ENCODE measurements at places on chromosomes 5 and 9. TPM values are rescaled to one million over a fixed set of nuclear protein-coding genes. Genes with fewer than 3 reads are reported as not detected.

GRCh38 chr5:68187268-68188055 is 28.1 kb upstream of the PIK3R1 start:
- DNase-seq: no peak

GRCh38 chr5:95861864-95862561 is 39.5 kb upstream of the GLRX start:
- peak; percentile 86 for DNase-seq

DNA sequence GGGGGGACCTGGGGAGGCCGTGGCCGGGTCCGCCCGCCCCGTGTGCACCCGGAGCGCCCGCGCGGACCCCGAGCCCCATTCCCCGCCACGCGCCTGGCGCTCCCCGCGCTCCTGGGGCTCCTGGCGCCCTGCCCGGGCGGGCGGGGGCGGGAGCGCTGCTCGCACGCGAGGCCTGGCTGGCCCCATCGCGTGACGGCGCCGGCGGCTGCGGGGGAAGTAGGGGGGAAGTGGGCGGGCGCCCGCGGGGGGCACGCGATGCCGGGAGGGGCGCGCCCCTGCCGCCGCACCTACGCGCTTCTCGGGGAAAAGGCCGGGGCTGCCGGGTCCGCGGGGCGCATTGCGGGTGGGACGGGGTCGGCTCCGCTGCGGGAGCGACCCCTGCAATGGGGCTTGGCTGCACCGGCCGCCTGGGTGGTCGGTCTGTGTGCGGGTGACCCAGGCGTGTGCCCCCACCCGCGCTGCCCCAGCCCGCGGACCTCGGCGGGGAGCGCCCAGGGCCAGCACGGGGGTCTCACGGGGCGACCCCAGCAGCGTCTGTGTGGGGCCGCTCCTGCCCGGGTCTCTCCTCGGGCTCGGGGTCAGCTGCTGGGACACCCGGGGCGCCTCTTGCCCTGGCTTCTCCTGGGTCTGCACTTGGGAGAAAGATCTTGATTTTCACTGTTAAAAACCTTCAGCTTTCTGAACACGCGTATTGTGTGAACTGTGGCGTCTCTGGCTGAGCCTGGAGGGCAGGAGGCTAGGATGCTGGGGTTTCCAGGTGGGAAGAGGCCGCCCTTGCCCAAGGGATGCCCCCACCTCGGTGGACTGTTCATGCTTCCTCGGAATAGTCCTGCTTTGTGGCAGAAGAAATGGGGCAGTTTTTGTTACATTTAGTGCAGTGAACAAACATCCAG is 52.4 kb downstream of the AHRR start:
- DNase-seq: peak; percentile 92

DNA sequence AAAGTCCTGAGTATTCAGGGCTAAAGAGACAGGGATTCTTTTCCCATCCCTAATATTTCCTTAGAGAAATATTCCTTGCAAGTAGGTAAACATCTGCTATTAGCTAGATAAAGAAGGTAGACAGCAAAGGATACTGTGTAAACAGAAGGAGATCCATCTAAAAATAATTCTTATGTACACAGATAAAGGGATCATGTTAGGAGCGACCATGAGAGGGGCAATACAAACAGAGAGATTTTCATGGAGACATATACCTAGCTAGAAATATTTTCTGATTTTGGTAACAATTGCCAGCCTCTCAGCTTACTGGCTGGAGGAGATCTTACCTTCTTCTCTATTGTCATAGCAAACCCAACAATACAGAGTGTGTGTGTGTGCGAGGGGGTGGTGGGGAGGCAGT is 184.6 kb upstream of the DMAC1 start:
- DNase-seq: no peak

DNA sequence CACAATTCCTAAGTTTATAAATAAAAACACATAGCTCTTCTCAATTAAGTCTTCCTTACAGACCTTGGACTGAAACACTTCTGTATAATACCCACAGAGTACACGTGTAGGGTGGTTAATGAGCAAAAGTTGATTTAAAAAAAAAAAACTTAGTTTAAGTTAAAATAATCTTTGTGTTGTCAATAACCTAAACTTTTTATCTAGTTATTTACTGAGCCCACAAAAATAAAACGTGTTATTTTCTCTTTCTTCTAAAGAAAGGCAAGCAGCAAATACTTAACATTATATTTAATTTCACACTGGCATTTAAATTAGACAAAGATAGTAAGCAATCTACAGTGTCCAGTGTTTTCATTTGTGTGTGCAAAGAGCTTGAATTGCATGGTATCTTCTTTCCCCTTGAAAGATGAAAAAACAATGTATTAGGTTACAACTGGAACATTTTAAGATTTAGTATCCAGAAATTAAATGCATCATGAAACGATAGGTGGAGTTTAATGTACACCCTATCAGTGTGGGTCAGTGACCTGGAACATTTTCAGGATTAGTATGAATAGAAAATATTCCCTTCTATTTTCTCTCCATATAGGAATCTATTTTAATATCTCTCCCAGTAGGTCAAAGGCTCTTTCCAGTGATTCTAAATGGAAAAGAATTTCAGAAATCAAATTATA is 1014.8 kb downstream of the NR2F1-AS1 start:
- DNase-seq: no peak

- DNase-seq: peak; percentile 52
Measured at GRCh38 chr5:178529080-178529479, 61.1 kb downstream of the COL23A1 start.

DNA sequence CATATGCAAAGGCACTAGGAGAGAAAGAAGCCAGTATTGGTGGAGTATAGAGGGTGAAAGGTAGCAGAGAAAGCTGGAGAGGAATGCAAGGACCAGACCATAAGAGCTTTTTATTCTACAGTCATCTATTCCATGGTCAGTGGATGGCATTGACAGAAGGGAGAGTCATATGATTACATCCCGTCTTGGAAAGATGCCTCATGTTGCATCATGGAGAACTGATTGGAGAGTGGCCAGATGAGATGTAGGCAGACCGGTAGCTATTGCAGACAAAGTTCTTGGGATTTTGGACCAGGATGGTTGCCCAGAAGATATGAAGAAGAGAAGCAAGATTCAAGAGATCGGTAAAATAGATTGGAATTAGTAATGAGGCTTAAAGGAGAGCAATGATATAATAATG is 260.7 kb downstream of the CHSY3 start:
- DNase-seq: no peak

DNA sequence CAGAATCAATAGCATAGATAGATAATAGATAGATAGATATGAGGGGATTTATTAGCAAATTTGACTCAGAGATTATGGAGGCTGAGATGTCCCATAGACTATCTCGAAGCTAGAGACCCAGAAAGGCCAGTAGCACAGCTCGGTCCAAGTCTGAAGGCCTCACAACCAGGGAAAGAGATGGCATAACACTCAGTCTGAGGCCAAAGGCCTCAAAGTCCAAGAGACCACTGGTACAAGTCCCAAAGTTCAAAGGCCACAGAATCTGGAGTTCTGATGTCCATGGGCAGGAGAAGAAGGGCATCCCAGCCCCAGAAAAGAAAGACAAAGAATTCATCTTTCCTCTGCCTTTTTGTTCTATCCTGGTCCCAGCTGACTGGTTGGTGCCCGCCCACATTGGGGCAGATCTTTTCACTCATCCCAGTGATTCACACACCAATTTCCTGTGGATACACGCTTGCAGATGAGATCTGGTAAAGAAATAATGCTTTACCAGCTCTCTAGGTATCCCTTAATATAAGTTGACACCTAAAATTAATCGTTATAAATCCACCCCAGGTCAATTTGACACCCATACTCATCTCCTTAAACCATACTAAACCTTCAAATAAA is 127.8 kb upstream of the FBN2 start:
- no peak for DNase-seq

GRCh38 chr9:1216532-1216931 is 166.4 kb downstream of the DMRT2 start:
- DNase-seq: no peak

DNA sequence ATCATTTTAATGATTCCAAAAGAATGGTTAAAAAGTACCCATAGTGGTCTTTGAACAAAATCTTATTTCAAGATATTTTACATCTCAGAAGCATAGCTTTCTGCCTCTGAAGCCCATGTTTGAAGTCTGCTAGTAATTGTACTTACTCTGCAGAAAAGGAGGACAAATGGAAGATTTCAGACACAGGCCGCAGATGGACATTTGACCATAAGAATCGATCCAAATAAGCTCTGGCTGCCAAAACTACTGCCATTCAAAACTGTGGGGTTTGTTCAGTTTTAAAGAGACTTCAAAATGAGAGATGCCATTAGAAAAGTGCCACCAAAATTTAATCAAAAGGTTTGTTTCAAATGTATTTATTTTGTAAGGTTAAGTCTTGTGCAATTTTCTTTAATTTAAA is 306.7 kb downstream of the DTWD2 start:
- no peak for DNase-seq

MRPS30 gene
- 54.9 TPM for total RNA-seq

CXCL14 gene
- not detected for total RNA-seq

DNA sequence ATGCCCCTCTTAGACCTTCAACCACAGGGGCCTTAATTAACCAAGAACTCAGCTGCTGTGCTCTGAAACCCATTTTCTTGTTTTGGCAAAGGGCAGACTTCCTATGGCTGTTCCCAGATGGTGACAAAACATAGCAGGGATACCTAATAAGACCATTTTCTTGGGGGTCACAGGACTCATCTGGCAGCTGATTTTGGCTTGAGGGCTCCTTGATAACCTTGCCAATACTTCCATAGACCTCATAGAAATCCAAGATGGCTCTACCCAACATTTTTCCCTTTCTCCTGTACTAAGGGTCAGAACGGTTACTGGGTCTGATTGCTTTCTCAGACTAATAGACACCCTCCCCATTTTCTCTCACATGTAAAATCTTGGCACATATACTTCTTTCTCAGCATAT is 757.7 kb upstream of the SEMA6A start:
- no peak for DNase-seq

DNA sequence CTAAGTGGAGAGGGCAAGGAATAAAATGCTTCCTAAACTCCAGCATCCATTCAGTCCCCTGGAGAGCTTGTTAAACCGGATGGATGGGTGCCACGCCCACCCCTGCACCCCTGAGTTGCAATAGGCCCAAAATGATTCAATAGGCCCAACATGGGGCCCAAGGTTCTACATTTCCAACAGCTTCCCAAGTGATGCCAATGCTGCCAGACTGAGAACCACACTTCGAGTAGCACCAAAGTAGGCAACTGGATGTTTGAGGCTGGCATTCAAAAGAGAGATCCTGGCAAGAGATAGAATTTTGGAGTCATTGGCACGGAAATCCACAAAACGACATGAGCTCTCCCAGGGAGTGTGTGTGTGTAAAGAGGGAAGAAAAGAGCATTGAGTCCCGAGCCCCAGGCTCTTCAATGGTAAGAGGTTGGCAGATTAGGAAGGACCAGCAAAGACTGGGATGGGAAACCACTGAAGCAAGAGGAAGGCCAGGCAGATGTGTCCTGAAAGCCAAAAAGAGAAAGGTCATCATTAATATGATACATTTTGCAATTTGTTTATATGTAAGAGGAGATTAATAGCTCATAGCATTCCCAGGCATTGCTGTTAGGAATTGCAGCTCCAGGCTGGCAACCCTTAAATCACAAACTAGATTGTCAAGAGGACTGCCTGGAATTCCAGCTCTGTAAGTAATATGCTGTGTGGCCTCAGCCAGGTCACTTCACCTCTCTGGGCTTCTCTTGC is 130.6 kb downstream of the KCNIP1 start:
- no peak for DNase-seq

DNA sequence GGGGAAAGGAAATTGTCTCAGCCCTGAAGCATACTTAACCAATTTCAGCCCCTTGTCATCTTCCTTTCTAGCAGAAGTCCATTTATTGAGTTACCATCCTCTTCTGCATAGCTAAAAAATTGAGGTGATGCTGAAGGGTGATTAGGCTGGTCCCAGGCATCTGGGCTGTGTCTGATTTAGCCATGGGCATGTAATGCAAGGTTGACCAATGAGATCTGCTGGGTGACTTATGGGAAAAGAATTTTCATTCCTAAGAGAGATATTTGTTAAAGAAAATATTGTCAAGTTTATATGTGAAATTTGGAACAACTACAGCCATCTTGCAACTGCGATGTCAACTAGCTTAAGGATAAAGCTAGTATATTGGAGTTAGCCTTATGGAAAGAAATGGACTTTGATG is 5.1 kb downstream of the ITGA2 start:
- DNase-seq: no peak

ANKHD1 gene
- 45.8 TPM for total RNA-seq

MARCOL gene
- not detected for total RNA-seq

GRCh38 chr5:121707178-121707577 is 144.5 kb upstream of the FTMT start:
- DNase-seq: no peak

ABLIM3 gene
- 10.6 TPM for total RNA-seq

- peak; percentile 34 for DNase-seq
Measured at GRCh38 chr9:16960084-16960483, 89.6 kb upstream of the BNC2 start.

- DNase-seq: peak; percentile 56
Measured at GRCh38 chr9:121634329-121635261, 16.8 kb upstream of the DAB2IP start.

- DNase-seq: no peak
Measured at GRCh38 chr5:116771466-116772151, 197.0 kb upstream of the SEMA6A start.

DNA sequence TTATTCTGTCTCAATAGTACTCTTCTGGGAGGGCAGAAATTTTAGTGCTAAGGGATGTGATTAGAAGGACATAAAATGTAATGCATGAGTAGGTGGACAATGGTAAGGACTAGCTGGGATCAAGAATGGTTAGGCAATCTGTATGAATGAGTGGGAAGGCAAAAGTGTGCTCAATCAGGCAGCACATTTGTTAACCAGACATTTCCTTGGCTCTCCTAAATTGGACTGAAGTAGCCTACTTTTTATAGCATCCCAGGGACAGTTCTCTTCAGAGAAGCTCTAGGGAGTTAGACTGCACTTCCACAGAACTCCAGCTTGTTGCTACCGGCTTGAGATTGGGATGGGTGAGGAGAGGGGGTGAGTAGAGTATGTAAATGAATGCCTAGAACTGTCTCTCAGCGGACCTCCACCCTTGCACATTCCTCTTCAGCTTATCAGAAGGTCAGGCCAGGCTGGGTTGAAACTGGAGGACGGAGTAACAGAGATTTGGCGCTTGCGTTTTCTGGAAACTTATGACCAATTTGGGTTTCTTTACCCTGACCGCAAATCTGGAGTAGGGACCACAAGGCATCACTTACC is 19.0 kb upstream of the ARL14EPL start:
- DNase-seq: no peak
